CD4-positive, alpha-beta T cell treated with Interleukin-2 at 100 ng/mL for 4 hours (primary cell): ENCODE measurements at places on chromosomes 5 and 9.

DNA sequence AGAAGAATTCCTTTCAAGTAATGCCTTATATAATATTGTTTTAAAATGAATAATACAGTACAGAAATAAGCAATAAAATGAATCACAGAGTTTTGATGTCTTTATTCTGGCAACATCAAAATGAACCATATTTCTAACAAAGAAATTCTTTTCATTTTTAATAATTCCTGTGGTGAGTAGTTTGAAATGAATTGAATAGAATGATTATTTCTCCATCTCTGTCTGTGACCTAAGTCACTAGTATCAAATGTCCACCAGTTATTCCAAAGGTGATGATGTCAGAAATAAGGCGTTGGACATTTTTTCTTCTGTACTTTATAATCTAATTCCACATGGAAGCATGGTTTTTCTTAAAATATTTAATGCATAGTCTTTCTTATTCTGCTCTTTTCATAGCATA lies 106.2 kb downstream of the ADAMTSL1 start:
- DNase-seq, result no peak

- no peak for DNase-seq
Observed at GRCh38 chr5:90367879-90368278, 41.7 kb downstream of the CETN3 start.

DNA sequence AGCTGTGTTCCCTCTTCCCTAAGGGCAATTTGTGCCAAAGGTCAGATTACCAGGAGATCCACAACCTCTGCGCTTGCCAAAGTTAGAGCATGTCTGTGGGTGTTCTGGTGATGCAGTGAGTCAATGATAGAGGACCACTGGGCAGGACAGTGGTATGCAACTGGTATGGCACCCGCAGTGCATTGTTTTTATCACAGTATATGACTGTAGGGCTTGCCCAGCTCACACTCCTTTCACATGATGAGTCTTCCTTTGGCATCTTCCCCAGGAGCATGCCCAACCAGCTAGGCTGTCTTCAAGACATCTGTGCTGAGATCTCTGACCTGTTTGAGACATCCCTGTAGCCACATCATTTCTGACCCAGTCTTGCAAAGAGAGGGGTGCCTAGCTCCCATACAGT lies 1650.0 kb upstream of the CDH6 start:
- no peak for DNase-seq

DNA sequence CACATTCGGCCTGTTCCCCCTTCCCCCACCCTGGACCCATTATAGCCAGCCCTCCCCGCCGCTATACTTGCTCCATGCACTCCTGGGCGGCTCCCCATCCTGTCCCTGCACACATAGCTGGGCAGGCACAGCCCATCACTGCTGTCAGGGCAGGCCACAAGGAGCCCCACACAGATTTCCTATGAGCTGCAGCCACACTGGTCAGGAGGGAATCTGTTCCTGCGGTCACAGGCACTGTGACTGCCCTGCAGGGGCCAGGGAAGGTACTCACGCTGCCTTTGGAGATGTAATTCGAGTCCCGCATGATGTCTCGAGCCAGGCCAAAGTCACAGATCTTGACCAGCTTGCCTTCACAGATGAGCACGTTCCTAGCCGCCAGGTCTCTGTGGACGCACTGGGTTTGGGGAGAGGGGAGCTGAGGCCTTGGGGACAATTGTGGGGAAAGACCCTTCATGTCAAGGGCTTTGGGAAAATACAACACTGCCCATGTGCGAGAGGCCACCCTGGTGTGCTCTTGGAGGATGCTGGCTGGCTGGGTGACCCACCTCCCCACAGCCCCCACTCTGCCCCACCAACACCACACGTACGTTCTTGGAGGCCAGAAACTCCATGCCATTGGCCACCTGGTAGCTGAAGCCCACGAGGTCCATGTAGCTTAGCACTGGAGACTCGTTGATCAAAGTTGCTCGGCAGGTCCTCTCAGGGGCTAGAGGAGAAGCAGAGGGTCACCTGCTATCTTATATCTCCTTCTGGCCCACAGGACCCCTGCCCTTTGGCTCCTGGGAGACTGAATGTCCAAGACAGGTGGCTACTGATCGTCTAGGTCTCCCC lies 34.5 kb upstream of the CSF1R start:
- no peak for DNase-seq

GRCh38 chr5:94028001-94028400 lies 286.6 kb upstream of the POU5F2 start:
- DNase-seq, result no peak
